ENCODE measurements at places on chromosomes 3 and 15.
A peak's percentile ranks its signal among the peaks of the same experiment; 100 is the strongest.

DNA sequence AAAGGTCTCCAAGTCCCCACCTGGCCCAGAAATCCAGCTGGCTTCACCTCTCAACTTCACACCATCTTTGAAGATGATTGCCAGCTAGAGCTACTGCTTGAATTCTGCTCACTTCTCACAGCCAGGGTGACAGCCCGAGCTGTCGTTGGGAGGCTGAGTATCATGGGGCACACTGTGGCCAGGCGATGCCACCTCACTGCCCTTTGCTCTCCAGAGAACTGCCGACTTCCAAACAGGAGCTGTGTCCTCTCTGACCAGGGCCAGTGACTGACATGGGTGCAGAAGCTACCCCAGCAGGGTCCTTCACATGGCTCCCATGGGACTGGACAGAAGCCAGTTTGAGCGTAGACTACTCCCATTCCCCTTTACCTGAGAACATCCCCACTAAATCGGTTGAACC, 254.0 kb downstream of the GABRB3 start:
- no peak for DNase-seq

DNA sequence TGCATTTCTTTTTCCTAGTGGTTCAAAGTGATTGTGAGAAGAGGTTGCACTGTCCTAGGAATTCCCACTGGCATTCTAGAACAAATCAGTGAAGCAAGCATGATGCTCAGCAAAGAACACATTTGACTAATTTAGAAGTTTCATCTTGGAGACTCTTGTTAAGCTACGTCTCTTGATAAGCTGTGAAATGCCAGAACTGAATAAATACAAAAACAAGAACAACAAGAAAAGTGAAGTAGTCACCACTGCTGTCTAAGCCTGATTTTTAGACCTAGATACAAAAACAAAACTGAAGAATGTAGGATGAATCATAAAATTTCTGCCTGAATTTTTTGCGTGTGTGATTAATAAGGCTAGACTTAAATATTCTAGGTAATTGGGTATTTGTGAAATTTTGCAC, 1162.4 kb downstream of the TUSC7 start:
- no peak for DNase-seq

DNA sequence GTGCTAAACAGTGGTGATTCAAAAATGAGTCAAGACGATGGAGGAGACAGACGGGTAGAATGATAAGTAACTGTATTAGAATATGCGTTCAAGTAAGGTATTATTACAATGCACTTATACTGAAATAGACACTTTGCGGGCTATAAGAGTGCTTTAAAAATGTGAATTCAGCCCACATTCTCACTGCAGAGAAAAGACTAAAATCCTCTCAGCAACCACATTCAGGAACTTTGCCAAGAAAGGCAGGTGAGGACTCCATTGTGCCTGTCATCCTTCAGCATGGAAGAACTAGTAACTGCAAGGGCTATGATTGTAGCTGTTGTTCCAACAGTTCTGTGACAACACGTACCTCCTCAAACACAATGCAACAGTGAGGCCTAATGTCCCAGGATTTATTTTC, 272.0 kb downstream of the RORA start:
- no peak for DNase-seq

DNA sequence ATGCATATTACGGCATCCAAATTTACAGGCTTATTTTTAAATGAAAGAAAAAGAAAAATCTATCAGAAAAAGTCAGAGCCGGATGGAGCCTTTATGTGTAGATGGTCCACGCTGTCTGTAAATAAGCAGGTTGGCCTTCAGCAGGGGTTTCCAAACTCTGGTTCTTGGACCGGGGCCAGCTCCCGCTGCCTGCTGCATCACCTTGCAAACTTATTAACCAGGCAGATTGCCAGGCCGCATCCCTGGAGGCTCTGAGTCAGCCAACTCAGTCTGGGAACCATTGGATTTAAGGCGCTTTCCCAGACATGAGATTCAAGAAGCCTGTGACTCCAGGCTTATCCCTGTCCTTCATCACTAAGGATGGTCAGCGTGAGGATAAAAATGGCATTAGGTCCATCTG, 212.4 kb downstream of the OPA1 start:
- peak; percentile 6 for DNase-seq

DNA sequence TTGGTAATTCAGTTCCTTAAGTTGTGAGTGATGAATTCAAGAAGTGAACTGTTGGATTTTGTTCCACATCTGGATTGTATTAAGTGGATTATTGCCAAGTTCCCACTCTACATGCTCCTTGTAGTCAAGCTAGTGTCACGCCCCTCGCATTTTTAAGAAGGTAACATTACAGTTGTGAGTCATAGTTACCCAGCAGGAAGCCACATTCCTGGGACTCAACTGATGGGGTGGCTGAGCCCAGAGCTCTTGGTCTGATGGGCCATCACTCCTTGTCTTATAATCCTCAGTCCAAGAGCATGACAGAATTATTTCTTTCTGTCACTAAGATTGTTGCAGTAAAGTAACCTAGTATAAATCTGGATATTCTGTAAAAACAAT, 102.7 kb downstream of the PTPRG start:
- no peak for DNase-seq

DNA sequence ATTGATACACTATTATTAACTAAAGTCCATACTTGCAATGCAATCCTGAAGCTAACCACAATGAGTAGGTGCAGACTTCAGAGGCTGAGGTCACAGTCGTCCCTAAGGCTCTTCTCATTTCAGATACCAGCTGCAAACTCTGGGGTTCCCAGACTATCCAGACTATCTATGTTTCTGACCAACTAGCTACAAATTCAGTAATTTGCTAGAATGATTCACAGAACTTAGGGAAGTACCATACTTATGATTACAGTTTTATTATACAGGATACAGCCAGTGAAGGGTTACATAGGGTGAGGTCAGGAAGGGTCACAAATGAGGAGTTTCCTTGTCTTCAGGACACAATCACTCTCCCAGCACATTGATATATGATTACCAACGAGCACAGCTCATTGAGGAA, 36.5 kb downstream of the PPM1L start:
- DNase-seq, result no peak

DNA sequence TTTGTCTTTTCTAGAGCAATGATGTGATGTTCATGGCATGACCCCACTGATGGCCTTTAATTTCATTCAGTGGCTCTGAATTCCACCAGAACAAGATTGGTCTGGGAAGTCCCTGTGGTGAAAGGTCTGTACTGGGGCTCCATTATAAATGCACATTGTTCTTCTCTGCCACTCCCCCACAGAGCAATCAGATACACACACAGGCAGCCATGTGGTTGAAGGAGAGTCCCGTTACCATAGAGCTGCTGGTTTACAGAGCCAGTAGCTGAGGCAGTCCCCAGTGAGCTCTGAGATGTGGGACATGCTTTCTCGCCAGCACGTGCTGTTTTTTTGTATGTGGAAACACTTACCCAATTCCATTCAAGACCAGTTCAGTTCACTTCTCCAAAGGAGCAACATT, 172.7 kb upstream of the TRIM42 start:
- no peak for DNase-seq

- no peak for DNase-seq
These were observed 62.0 kb upstream of the BCL6 start for GRCh38 chr3:187807086-187807862.

GRCh38 chr15:35173444-35174118, 88.5 kb upstream of the NANOGP8 start:
- no peak for DNase-seq

DNA sequence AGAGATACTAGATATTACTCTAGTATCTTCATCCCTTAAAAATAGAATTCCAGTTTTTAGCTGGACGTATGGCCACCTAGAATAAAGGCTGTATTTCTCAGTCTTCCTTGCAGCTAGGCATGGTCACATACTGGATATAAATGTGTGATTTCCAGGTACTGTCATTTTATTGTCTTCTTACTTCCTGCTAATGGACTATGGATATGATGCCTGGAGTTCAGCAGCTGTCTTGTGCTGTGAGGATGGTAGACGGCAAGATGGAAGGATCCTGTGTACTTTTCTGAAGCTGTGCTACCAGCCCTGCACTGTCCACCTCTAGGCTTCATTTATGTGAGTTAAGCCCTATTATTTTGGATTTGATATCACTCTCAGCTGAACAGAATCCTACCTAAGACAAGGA, 83.4 kb downstream of the EBLN2 start:
- DNase-seq, result no peak

- no peak for DNase-seq
These were observed 107.4 kb downstream of the PEAK1 start for GRCh38 chr15:77312523-77312922.

GRCh38 chr15:89419370-89419984, 76.9 kb downstream of the RHCG start:
- DNase-seq, result no peak

- no peak for DNase-seq
These were observed 462.9 kb upstream of the SGO1 start for GRCh38 chr3:20648921-20649381.

DNA sequence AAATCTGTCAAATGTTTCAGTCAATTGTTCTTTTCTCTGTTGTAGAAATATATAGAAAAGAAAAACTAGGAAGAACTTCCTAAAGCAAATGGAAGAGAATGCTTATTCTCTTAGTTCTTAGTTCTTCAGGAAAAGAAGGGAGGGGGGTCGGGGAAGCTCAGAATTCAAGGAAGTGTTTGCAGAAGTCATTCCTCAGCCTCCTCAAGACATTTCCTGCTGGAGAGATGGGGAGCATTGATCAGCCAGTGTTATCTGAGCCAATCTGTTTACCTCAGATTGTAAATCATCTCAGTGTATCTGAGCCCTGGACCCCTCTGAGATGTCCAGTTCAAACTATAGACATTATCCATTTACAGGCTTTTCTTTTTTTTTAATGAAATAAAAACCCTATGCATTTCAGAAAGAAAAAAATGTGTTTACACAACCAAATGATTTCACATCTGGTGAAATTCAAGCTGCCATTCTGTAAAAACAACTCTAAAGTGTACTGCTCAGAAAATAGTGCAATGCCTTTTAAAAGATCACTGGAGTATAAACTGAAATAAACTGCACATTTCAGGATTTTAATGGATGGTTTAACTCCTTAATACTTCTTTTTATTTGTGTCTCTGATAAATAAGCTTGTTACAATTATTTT, 460.7 kb downstream of the ROBO1 start:
- no peak for DNase-seq

Data from dermis microvascular lymphatic vessel endothelial cell (primary cell).